ENCODE measurements at places on chromosomes 3 and 15.

DNA sequence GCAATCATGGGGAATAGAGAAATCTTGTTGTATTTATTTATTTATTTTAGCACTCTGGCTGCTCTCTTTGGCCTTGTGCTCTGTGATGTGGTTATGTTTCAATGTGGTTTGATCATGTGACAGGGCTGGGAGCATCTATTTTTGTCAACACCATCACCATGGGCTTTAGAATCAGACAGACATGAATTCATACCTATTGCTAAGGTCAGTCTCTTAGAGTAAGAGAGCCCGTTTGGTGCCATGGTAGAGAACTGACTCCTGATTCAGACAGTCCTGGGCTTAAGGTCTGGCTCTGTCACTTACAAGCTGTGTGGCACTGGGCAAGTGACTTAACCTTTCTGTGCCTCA is 157.0 kb downstream of the RYR3 start:
- DNase-seq = no peak

- DNase-seq = no peak
Observed at GRCh38 chr3:107452436-107452835, 70.3 kb upstream of the BBX start.

GRCh38 chr3:43155464-43156121 is 49.7 kb upstream of the POMGNT2 start:
- DNase-seq = no peak

DNA sequence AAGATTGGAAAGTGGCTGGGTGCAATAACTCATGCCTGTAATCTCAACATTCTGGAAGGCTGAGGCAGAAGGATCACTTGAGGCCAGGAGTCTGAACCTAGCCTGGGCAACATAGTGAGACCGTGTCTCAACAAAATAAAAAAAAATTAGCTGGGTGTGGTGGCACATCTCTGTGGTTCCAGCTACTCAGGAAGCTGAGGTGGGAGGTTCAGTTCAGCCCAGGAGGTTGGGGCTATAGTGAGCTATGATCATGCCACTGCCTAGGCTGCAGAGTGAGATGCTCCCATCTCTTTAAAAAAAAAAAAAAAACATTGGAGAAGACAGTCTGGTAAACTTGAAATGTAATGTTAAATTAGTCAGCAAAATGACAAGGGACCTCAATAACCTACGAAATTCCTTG is 57.9 kb downstream of the STAG1 start:
- no peak for DNase-seq

GRCh38 chr3:120756061-120756460 is 13.5 kb downstream of the GTF2E1 start:
- DNase-seq = no peak

DNA sequence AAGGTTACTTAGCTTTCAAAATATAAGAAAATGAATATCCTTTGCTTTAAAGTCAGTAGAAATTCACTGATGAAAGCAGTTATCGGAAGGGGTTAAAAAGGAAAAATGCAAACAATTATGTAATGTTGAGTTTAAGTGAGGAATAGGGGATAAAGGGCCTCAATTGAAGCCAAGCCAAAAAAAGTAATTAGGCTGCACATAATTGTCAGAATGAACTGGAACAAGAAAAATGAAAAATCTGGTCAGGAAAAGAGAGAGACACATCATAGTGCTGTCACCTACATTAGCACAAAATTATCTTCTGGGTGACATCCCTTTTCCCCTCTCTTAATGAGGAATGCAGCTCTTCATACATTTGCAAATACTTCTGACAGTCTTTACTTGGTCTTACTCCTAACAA is 48.8 kb upstream of the PIK3R4 start:
- DNase-seq = no peak

DNA sequence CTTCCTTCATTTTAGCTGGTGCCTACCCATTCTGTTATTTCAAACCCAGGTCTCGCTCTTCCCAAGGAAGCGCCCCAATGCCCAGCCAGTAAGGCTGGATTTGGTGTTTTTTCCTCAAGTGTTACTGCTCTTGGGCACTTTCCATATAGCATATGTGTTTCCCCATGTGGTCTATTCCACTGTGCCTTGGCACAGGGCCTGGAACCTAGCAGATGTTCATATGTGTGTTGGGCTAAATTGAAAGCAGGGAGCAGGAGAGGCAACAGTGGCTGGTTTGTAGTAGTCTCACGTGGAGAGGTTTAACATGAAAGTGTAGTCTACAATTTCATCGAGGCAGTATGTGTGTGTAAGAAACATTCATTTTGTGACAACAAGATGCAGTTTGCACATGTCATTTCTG is 48.2 kb upstream of the TEX264 start:
- peak; percentile 60 for DNase-seq

DNA sequence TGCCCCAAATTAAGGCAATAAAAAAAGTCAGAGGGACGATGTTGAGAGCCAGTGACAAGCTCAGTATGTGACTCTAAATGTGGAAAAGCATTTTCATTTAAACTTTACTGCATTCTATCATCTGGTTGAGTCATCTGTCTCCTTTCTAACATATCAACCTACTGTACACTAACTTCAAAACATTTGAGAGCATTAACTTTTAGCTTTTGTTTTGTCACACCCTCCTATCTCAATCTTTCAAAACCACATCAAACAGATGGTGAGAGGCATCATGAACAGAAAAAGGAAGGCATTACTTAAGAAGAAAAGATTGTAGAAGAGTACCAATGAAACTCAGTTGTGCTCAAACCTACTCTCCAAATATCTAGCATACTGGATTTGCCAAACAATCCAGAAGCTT is 4.8 kb downstream of the LRRC58 start:
- no peak for DNase-seq

DNA sequence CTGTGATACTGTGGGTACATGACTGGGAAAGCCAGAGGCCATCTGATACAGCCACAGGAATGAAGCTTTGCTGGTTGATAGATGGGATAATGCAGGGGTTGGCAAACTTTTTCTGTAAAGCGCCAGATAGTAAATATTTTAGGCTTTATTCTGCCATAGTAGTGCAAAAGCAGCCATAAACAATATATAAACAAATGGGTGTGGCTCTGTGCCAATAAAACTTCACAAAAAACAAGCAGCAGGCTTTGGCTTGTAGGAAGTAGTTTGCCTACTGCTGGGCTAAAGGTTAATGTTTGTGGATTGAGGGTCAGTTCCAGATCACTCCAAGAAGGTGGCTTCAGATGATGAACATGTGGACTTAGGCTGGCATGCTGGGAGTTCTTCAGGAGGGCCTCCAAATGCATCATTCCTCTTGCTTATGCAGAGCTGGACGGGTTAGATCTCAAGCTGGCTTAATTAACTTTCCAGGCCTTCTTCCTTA is 305.7 kb downstream of the RPLP1 start:
- no peak for DNase-seq

GRCh38 chr3:188185717-188186251 is 31.8 kb downstream of the LPP start:
- no peak for DNase-seq

DNA sequence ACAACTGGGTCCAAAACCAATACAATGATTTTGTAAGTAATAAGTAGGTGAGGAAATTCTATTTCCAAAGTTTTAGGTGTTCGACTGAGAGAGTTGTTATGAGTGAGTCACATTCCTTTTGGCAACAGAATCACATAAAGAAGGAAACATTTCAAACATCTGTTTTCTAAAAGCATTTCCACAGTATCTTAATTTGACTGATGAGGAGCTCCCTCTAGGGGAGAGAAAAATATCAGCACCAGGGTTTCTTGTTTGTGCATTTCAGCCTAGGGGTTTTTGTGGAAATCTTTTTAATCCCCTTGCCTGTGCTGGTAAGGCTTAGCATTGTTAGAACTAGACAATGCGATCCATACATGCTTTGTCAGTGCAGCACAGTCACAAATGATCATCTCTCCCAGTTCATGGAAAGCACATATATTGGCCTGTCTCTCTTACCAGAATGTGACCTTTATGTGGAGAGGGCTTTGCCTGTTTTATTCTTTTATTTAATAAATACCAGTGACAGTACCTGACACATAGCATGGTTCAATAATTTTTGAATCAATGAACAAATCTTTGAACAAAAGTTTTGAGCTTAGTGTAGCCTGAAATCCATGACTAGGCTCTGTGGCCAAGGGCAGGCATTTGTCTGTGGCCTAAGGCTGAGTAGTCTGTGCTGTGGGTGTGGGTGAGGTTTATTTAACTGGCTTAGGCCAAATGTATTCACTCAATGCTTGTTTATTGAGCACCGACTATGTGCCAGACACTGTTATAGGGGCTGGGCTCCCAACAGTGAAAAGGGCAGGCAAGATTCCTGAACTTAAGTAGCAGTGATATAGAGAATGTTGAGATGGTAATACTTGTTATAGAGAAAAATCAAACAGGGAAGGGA is 21.1 kb upstream of the IQCF6 start:
- peak; percentile 41 for DNase-seq

DNA sequence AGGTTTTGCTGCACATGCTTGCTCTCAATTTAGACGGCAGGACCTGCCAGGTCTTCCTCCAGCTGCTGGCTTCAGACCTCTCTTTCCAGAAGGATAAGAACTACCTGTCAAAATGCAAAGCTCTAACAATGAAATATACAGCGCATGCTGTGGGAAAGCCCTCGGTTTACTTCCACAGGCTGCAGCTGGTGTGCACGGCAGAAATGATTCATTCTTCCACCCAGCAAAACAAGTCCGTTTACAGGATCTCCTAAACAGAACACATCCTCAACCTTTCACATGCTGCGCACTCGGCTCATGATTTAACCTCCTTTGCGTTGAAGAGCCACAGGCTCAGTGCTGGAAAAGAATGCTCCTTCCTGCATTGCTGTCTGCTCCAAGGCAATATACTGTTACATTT is 92.4 kb upstream of the WNT5A start:
- peak; percentile 67 for DNase-seq

GRCh38 chr3:178785961-178786360 is 249.7 kb downstream of the KCNMB2 start:
- DNase-seq = no peak

GRCh38 chr15:81830520-81830919 is 215.3 kb downstream of the MEX3B start:
- DNase-seq = no peak

DNA sequence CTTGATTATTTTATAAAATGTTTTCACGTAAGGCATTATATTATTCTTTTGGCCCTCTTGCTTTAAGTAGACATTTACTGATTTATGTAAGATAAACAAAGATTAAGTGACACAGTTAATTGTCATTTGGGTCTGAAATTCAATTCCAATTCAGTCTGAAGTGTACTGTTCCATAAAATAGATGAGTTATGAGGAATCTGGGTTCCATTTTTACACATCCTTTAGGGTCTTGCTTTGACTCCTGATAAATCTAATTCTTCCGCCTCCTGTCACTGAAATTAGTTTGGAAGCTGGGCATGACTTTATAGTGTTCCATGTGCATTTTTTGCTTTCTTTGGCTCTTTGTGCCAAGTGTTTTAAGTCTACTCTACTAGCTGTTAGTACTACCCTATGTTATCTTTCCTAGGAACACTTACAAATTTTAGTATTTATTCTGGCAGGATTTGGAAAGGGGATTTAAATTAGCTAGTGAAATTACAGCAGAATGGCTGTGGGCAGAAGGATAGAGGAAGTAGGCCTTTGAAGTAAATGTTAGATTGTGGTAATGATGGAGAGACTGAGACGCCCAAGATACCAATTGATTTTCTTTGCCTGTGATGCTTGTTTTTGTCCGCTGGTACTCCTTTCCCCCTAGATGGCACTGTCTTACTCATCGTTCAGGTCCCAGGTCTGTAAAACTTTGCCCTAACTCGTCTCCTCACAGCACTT is 14.3 kb downstream of the ARL8B start:
- no peak for DNase-seq

GRCh38 chr3:186081678-186082077 is 27.2 kb downstream of the ETV5 start:
- DNase-seq = no peak

DNA sequence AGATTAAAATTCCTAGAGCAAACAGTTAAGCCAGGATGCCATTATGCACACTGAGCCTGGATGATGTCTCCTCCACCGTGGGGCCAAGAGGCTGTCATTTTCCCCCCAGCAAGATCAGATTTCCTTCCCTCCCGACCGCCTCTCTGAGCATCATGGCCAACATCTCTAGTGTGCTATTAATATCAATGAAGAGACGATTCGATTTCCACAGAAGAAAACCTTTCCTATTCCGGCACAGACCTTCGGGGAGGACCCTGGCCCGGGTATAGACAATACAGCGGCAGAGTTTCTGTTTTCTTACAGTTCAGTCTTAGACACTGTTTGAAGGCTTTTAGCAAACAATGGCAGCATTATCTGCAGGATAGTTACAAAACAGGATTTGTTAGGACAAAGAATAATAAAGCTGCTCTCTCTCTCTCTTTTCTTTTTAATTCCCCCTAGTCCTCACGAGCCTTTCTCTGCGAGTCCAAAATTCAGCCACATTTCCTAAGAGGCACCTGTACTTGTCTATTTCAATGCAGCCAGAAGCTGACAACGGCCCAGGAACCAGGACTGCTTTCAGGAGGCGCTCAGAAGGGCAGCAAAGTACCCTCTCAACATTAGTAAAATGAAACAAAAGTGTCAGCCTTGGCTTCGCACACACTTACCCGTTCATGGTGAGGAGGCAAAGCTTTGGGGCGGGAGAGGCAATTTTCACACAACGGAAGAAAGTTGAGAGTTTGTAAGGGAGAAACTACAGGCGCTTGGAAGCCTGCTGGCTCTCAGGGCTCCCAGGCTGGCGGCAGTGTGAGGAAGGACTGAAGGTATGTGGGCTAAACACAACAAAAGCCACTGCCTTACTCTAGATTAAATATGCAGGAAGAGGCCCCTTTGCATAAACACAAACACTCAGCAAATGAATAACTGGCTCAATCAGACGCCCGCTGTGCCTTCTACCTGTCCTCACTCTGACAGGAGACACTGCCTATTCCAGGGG is 278.0 kb downstream of the FOXP1 start:
- DNase-seq = no peak

DNA sequence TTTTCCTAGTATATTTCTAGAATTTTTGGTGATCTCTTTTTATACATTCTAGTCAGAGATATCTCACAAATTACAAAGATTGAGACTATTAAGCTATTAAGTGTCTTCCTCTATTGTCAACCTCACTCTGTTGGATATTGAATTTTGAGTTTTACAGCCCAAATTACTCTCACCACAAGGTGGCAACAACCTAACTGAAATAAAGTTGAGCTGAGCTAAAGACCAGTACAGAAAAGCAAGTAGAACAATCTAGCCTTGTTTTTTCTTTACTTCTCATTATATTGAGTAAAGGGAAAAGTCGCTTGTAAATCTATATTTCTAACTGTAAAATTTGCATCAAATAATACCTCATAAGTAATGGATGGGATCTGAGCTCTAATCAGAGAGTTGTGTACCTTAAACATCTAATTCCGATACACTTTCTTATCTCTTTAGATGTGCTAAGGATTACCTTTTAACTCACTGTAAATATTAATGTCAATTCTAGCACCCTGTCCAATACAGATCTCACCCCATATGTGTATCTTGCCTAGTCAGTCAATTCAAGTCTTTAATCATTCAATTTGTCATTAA is 13.6 kb upstream of the COMMD2 start:
- DNase-seq = no peak
